BJ (cell line): ENCODE measurements at places on chromosomes 2 and 18. TPM values are rescaled to one million over a fixed set of nuclear protein-coding genes. Genes with fewer than 3 reads are reported as not detected.

DNA sequence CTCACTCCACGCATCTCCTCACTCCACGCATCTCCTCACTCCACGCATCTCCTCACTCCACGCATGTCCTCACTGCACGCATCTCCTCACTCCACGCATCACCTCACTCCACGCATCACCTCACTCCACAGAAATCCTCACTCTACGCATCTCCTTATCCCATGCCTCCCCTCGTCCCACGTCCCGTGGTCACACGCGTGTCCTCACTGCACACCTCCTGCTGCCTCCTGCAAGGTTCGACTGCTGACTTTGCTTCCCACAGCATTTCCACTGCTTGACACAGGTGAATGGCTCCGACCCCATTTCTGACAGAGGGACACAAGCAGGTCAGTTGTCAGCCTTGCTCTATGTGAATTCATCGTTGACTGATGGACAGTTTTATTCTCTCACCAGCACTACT, 103.0 kb downstream of the USP40 start:
- no peak for DNase-seq

GRCh38 chr2:128362889-128363228, 44.2 kb upstream of the HS6ST1 start:
- no peak for DNase-seq

DNA sequence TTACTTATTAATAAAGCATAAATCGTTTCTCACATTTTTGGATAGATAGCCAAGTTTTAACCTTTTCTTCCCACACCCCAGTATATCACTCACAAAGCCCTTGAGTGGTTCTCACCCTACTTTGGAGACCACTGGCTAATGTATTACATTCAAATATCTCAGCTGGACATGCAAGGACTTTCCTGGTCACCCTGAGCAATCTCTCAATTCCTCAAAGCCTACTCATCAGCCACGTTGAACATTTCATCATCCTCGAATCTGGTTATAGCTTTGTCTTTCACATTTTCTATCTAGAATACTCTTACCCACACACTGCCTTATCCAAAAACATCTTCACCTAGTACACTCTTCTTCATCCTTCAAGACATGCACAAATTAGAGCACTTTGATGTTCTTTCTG, 71.1 kb upstream of the MAPRE2 start:
- DNase-seq, result no peak

DNA sequence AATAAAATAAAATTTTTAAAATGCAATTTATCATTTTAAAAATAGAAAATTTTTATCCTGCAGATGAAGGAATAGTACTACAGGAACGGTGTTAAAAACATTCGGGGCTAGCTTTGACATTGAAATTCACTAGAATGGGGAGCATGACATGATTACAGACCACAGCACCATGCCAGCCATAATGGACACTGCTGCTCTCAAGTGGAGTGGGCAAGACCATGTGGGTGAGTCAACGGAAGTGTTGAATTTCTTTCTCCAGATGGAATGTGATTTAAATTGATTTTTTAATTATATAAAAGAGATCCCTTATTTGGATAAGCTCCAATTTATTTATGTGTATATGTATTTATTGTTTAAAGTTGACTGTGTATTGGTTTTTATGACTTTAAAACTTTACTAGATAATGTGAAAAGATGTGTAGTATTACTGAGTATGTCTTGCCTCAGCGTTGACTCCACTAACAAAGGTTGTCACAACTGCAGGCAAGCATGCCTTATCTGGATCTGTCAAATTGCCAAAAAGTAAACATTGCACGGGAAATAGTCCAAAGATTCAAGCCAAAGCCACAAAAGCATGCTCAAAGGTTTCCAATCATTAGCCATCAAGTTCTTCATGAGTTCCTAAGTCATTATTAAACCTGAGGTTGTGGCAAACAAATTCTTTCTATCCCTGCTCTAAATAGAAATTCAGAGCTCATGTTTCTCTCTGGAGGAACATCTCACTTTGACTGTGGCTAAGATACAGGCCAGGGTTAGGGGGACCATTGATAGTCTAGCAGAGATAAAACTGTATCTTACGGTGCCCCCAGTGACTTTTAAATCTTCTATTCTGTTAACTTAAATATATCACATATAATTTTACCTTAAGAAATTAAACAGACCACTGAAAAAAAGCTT, 536.9 kb downstream of the TMX3 start:
- DNase-seq, result peak; percentile 98

ANKRD62 gene
- not detected in 2 replicates for polyA plus RNA-seq

DNA sequence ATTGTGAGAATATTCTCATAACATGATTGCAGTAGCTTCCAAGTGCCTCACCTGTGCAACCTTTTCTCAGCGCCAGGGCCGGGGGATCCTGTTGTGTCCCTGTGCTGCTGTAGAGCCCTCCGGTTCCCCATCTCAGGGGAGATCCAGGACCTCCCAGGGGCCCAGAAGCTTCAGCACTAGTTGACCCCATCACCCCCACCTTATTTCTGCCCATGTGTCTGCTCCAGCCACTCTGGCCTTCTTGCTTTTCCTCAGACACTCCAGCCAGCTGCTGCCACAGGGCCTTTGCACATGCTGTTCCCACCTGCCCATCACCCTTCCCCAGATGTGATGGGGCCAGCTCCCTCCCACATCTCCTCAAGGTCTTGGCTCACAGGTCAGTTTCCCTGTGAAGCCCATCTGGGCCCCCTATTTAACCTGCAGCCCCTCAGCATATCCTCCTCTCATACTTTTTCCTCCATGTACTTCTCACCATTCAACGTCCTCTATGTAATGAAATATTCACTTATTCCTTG, 226.5 kb downstream of the SEPTIN10 start:
- DNase-seq, result no peak

GRCh38 chr2:220034426-220035130, 407.1 kb downstream of the SLC4A3 start:
- peak; percentile 36 for DNase-seq

PSTPIP2 gene
- 5.9 and 7.2 TPM in 2 replicates for polyA plus RNA-seq

POTEC gene
- polyA plus RNA-seq, result not detected in 2 replicates

DNA sequence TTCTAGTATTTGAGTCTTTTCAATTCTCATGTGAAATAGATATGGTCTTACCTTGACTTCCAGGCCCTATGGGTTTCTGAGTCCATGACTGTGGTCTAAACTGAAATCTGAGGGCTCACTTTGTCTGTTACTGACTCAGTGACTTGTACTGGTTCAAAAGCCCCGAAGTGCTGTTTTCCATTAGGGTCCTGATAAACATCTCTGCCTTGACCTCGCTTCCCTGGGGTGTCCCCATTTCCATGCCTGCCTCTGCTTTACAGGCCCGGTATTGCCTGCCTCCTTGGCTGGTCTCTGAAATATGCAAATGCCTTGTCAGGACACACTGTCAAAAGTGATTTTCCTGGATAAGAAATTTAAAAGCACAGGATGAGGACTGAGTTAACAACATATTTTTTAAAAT, 538.8 kb downstream of the SOCS6 start:
- no peak for DNase-seq
